Head of caudate nucleus (tissue), 42 donors: ENCODE measurements at places on chromosomes 11 and 22.

DNA sequence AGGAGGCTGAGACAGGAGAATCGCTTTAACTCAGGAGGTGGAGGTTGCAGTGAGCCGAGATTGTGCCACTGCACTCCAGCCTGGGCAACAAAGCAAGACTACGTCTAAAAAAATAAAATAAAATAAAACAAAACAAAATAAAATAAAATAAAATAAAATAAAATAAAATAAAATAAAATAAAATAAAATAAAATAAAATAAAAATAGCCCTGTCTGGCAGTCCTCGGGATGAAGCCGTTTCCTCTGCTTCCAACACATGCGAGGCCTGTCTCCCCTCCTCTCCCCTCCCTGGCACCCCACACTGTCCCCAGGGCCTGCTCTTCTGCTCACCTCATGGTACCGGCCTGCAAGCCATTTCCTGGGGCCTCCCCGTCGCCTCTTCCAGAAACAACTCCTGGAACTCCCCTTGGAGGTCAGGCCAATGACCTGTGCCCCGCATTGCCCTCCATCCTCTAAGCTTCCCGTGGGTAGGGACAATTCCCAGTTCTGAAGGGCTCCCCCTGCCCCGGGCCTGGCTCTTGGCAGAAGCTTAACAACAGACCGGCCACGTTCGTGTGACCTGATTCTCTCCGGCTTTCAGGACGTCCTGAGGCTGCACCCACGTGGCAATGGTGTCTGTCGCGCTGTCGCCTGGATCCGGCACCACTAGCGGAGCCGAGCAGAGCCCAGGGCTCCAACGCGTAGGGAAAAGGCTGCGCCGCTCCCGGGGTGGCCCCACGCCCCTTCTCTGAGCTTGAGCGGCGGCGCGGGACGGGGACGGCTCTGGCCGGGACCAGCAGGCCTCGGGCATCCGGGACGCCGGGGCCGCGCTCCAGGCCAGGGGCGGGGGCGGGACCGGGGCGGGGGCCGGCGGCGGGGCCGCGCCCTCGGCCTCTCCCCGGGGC is 456 bp upstream of the PARVB start:
- peak; percentile 42 for DNase-seq

DNA sequence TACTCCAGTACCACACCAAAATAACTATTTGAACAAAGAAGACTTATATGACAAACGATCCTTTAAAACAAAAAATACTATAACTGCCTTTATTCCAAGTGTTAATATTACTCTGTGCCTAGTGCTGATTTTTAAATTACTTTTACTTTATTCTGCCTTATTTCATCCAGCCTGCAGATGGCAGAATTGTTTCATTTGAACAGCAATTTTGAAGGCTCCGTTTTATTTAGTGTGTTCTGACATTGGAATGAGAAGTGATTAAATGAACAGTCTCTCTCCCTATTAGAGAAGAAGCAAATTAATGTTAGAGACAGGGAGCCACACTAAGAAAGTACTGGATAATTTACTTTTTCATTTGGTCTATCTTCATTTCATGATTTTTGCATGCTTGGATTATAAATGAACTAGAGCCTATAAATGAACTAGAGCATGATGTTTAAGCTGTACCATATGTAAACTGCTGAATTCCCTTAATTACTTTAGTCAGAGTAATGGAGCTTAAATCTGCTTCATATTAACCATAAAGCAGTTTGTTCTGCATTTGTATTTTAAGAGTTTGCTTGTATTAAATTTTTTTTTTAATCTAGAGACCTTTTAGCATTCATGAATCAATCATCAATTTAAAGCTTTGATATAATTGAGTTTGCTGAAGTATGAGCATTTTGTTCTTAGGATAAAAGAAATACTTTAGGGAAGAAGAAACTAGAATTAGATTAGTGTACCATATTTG is 9.8 kb downstream of the PDHX start:
- no peak for DNase-seq

DNA sequence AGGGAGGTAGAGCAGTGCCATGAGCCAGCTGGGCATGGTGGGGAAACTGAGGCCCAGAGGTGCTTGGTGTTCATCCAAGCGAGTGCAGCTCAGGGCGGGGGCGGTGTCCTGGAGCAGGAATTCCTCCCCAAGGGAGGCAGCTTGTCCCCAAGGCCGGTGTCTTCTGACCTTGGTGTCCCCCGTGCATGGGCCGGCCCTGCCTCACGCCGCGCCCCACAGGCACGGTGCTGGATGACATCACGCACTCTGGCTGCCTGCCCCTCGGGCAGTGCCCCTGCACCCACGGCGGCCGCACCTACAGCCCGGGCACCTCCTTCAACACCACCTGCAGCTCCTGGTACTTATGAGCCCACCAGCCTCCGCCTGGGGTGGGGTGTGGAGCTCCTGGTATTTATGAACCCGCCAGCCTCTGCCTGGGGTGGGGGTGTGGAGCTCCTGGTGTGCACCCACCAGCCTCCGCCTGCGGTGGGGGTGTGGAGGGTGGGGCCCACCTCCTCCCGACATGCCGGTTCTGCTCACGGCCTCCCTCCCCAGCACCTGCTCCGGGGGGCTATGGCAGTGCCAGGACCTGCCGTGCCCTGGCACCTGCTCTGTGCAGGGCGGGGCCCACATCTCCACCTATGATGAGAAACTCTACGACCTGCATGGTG is 6.7 kb downstream of the MUC5B start:
- no peak for DNase-seq

DNA sequence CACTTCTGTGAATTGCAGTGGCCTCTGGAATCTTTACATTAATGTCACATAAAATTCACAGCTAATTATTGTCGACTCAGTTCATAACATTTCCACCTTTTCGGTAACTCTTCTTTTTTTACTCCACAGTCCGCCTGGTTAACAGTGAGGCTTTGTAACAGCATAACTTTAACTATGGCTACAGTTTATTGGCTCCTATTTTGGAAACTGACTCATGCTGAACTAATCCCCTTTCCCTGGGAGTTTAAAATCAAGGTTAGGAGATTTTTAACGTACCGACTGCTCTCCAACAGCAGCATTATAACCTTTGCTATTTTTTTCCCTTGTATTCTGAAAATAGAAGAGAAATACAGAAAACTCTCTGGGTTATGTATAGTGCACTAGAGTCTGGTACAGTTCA is 3.2 kb upstream of the POGLUT3 start:
- no peak for DNase-seq

- no peak for DNase-seq
Observed at GRCh38 chr11:95713428-95713827, 76.2 kb downstream of the FAM76B start.

- DNase-seq: no peak
Observed at GRCh38 chr11:11113626-11114025, 239.4 kb downstream of the CSNK2A3 start.

DNA sequence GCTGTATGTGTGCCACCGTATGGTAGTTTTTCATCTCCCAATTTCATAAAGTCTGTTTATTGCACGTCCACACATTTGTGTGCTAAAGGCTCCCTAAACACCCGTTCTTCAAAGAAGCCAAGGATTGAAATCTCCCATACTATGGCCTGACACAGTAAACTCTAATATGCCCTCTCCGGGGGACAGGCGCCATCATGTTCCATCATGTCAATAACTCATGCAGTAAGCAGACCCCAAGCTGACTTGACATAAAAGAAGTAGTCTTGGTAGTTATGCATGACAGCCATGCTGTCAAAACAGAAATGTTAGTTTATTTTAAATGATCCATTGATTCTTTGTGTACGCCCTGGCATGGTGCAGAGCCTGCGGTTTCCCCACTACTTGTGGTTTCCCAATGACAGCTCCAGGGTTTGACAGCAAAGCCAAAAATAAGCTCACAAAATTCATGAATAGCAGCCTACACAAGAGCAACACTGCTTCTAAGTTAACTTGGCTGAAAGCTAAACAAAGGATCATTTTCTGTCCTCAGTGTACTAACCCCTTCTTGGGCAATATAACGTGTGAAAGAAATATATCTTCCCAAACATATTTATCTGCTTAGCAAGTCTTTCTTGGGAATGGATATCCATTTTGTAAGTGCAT is 56.5 kb upstream of the CABP7 start:
- no peak for DNase-seq

DNA sequence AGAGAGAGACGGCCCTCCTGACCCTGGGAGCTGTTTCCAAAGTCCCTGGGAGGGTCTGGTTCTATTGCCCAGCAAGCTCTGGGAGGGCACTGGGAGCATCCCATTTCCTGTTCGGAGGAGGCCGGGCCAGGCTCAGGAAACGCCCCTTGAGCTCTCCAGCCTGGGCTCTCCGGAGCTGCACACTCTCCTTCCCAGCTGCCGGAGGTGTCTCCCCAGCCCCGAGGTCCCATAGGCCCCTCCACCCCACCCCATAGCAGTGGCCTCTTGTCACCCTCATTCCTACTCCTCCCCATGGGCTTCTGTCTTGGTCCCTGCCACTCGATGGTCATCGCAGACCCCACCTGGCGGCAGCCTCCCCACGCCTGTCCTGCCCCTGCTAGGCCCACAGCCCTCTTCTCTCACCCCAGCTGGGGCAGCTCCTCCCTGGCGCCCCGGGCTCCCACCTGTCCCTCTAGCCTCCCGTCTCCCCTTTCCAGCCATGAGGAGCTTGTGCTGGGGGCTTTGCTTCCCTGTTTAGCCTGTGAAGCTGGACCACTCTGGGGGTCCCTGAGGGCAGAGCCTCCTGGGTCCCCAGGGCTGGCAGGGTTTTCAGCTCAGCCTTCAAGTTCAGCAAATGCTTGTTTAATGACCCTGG is 2.8 kb downstream of the TSPAN32 start:
- DNase-seq: no peak

GRCh38 chr11:86983021-86983488 is 27.9 kb upstream of the FZD4 start:
- no peak for DNase-seq
